ENCODE measurements at places on chromosomes 1 and 21. TPM values are rescaled to one million over a fixed set of nuclear protein-coding genes. Genes with fewer than 3 reads are reported as not detected.

SHE gene
- total RNA-seq, result not detected

OXCT2 gene
- total RNA-seq, result 0.32 TPM

U2AF1 gene
- 32.0 TPM for total RNA-seq

ARHGAP29 gene
- not detected for total RNA-seq

FCAMR gene
- total RNA-seq, result not detected

PGLYRP4 gene
- total RNA-seq, result not detected

AGMAT gene
- total RNA-seq, result 10.3 TPM

DYRK3 gene
- total RNA-seq, result 5.3 TPM

HSD3B2 gene
- total RNA-seq, result not detected

Measured in activated CD8-positive, alpha-beta T cell treated with anti-CD3 and anti-CD28 coated beads, Interleukin-2, amount 10 ng/mL, durations not matched to agents 7 days and 5 days (primary cell).